ENCODE measurements at places on chromosomes 5 and 9. TPM values are rescaled to one million over a fixed set of nuclear protein-coding genes. Genes with fewer than 3 reads are reported as not detected.

Gene SOHLH1
- not detected for total RNA-seq

Gene PCDHA9
- total RNA-seq: 0.20 TPM

Gene SAPCD2
- total RNA-seq: 0.84 TPM

Gene PCAT7
- 0.35 TPM for total RNA-seq

Gene TSSK1B
- not detected for total RNA-seq

Gene ZNF354C
- total RNA-seq: 6.7 TPM

Gene MOCS2
- total RNA-seq: 33.0 TPM

Gene FCHO2
- total RNA-seq: 83.9 TPM
